ENCODE measurements at places on chromosomes 1 and 21. TPM values are rescaled to one million over a fixed set of nuclear protein-coding genes. Genes with fewer than 3 reads are reported as not detected.

DNA sequence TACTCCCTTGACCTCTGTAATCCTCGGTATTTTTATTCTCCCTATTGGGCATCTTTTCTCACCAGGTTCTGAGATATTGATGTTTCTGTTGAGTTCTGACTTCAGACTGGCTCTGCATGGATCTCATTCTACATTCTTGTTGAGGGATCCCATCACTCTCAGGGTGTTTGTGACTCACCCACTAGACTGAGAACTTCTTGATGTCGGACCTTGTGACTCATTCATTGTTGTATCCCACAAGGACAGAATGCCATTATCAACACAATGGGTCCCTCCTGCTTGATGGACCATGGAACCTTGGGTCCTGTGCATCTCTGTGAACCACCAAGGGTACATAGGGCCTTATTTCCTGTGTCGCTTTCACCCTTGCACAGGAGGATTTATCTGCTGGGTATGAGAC lies 174.1 kb downstream of the PBX1 start:
- no peak for DNase-seq

SELL gene
- 0.34 TPM for polyA plus RNA-seq

- DNase-seq: peak; percentile 2
These were observed 695.4 kb downstream of the BRINP3 start for GRCh38 chr1:189782295-189782694.

- DNase-seq: peak; percentile 84
These were observed 7.8 kb upstream of the MEF2D start for GRCh38 chr1:156508205-156508954.

GRCh38 chr1:54302951-54303843 lies 103.0 kb downstream of the SSBP3 start:
- peak; percentile 20 for DNase-seq

GRCh38 chr1:16158025-16158424 lies 2.2 kb upstream of the EPHA2 start:
- no peak for DNase-seq

RNU1-2 gene
- polyA plus RNA-seq: not detected

PTPRC gene
- polyA plus RNA-seq: 0.65 TPM

FHAD1 gene
- polyA plus RNA-seq: not detected

DNA sequence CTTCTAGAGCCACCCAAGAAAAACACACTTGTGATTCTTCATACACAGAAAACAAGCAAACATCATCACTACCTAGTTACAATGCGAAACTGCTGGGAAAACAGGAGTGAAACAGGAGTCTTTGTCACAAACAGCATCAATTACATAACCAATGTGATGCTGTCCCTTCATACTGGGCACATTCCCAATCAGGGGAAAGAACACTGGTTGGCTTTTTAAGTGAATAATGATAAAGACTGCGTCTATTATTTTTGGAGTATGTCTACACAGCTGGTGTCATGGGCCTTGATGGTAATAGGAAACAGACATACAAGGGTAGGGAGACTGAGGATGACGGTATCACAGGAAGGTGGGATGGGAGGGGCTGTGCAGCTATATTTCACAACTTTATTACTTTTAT lies 43.3 kb downstream of the SIPA1L2 start:
- DNase-seq: no peak

- DNase-seq: no peak
These were observed 30.5 kb downstream of the FBXO2 start for GRCh38 chr1:11623702-11624101.

CLEC20A gene
- polyA plus RNA-seq: not detected

PCSK9 gene
- polyA plus RNA-seq: not detected

MNDA gene
- 1.8 TPM for polyA plus RNA-seq

DNA sequence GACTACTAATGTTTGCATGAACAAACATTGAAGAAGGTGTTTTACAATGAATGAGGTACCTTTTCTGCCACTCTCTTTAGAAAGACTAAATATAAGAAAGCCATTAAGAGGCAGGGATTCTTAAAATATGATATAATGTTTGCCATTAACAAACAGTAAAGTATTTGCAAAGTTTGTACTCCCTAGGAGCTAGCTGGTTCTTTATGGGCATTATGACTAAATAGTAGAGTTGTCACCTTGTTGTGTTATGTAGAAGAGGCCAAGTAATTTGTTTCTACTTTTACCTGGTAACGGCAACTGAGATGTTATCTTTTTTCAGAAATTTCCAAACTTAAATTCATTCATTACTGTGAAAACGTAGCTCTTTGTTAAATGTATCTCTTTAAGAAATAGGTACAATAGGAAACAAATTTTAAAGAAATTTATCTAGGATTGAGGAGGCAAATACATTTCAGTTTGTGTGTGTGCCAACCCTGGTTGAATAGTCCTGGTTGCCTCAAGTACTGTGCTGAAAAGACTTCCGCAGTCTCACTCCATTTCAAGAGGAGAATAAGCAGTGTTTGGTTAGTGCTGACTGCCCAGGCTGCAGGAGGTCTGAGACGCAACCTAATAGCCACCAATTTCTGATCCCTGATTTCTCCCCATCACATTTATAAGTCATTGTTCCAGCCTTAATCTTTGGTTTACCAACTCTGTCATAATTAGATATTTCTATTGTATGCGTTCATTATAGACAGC lies 52.1 kb downstream of the WDR3 start:
- no peak for DNase-seq

DNA sequence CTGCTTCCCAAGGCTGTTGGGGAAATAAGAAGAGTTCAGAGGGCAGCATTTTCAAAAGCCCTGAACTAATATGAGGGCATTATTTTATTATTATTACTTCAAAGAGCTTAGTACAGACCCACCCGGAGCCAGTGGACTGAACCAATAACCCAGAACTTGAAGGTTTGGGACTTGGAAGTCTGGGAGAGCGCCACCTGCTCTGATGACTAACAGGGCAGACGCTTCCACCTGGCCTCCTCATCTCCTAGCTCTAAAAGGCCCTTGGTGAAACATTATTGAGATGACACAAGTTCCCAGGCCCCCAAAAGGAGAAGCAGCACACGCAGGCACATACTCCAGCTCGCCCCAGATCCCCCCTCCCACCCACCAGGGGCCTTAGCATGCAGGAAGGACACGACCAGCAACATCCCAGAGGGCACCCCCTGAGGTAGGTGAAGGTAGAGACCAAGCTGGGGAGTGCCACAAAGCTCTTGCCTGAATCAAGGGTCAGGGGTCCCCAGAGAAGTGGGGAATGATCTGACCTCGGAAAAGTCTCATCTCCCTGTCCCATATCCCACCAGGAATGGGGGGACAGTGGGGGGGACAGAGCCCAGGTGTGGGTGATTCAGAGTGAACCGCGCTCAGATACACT lies 1.3 kb downstream of the DLGAP3 start:
- DNase-seq: no peak

- no peak for DNase-seq
These were observed 15.3 kb upstream of the POU3F1 start for GRCh38 chr1:38061883-38062328.

- no peak for DNase-seq
These were observed 33.2 kb downstream of the AHDC1 start for GRCh38 chr1:27570784-27571183.

FMO4 gene
- polyA plus RNA-seq: 1.9 TPM

- no peak for DNase-seq
These were observed 13.8 kb downstream of the WLS start for GRCh38 chr1:68218490-68218889.

GRCh38 chr1:212792396-212792908 lies 758 bp downstream of the TATDN3 start:
- DNase-seq: no peak

NHLH2 gene
- not detected for polyA plus RNA-seq

GRCh38 chr1:28582248-28582615 lies 9.8 kb upstream of the RAB42 start:
- no peak for DNase-seq

TRIM17 gene
- 0.08 TPM for polyA plus RNA-seq

GRCh38 chr1:226551299-226551698 lies 2.7 kb downstream of the STUM start:
- DNase-seq: no peak

TMCC2 gene
- polyA plus RNA-seq: 2.0 TPM

- DNase-seq: no peak
These were observed 1.8 kb upstream of the LIN9 start for GRCh38 chr1:226310637-226311195.

DNA sequence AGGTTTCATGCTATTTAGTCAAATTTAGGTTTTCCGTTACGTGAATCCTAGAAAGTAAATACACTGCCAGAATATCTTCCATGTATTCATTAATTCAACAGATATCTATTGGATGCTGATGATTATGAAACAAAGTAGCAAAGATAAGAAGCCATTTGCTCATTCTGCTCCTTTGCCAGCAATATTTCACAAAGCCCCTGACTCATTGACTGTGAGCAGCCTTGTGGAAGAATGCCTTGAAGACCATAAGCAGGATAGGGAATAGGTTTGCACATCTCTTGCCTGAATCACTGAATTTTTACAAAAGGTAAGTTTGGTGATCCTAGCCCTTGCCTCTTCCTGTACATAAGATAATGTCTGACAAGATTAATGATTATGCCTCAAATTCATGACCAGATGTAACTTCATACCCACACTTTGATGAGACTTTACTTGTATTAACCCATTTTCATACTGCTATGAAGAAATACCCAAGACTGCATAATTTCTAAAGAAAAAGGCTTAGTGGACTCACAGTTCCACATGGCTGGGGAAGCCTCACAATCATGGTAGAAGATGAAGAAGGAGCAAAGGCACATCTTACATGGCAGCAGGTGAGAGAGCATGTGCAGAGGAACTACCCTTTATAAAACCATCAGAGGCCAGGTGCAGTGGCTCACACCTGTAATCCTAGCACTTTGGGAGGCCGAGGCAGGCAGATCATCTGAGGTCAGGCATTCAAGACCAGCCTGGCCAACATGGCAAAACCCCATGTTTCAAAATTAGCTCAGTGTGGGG lies 1.6 kb upstream of the PIGK start:
- no peak for DNase-seq

DNA sequence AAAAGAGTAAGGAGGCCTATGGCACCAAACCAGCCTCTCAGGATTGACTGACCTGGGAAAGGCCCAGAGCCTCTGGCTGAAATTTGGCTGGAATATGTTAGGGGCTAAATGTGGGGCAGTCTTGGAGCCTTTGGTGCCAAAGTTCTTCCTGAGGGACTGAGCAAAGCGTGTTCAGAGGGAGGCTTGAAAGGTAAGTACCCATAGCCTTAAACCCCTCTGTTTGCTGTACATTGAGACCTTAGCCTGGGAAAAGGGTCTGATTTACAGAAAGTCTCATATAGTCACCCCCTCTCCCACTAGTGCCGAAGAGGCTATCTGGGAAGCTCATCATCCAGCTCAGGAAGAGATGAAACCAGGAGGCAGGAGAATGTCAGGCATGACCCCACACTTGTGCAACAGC lies at the start of gene LCE4A:
TSS of gene LCE4A (plus strand) at position 301 of the 400 bp plus-strand sequence. CDS start 916 bp downstream, outside the sequence.
- no peak for DNase-seq

DNA sequence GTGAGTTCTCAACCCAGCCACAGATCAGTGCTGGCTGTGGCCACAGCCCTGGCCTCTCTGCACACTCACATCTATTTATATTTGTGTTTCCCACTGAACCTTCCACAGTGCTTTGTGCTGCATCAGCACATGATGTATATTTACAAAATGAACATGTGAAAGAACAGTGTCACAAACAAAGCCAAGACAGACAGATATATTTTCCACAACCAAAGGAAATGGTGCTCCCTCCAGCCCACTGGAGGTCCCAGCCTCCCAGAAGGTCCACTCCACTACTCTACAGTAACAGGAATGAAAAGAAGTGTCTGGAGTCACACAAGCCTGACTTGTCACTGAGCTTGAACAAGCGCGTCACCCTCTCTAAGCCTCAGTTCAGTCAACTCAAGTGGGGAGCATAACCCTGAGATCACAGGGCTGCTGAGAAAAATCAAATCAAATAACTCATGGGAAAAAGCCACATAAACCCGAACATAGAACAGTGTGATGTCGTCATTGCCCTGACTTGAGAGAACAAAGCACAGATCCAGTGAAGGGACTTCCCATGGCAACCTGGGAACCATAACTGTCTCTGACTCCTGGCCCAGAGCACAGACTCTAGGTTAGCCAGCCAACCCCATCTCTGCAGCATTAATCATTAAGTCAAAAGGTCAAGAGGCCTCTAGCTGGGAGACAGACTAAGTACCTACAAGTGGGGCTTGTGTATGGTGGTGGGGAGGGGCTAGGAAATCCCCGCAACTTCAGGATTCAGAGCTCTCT lies 121.2 kb downstream of the TRABD2B start:
- no peak for DNase-seq

- DNase-seq: peak; percentile 28
These were observed 32.9 kb upstream of the RASAL2 start for GRCh38 chr1:178060789-178061556.

GRCh38 chr1:12333036-12333785 lies 103.4 kb downstream of the VPS13D start:
- no peak for DNase-seq

ABCD3 gene
- 16.2 TPM for polyA plus RNA-seq

NR1I3 gene
- not detected for polyA plus RNA-seq

C1orf226 gene
- polyA plus RNA-seq: 1.6 TPM

SELENON gene
- polyA plus RNA-seq: 28.9 TPM

GRCh38 chr1:75203415-75204277 lies 69.5 kb downstream of the LHX8 start:
- DNase-seq: no peak

GRCh38 chr1:160078512-160079195 lies 2.7 kb upstream of the KCNJ9 start:
- DNase-seq: no peak

- DNase-seq: no peak
These were observed 106.2 kb downstream of the EPHB2 start for GRCh38 chr1:22816803-22817202.

DNA sequence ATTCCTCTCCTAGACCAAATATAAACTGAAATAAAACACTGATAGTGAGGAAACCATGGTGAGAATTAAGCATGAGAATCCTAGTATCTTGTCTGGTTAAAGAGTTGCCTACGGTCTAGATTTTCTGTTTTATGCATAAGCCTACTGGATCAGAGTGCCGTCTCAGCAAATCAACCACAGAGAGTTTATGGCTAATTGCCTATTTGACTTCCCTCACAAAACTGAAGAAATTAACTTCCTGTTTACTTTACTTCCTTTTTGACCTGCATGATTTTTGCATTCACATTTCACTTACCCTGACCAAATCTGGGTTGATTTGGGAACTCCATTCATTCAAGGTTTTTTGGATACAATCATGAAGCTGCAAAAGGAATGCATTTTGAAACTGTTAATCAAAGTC lies 5.0 kb downstream of the GCLM start:
- DNase-seq: no peak

- no peak for DNase-seq
These were observed 3.2 kb downstream of the CYP4B1 start for GRCh38 chr1:46802081-46802480.

GRCh38 chr1:220748089-220748934 lies at the start of gene MTARC2:
MTARC2 (plus strand) TSS chr1:220748322; CDS start chr1:220748532, 210 bp downstream.
- DNase-seq: peak; percentile 87

GRCh38 chr1:161866241-161866640 lies 100.1 kb downstream of the ATF6 start:
- no peak for DNase-seq

- peak; percentile 60 for DNase-seq
These were observed 27.2 kb upstream of the FOXE3 start for GRCh38 chr1:47388891-47389238.
